Vagina (tissue), 2 donors: ENCODE measurements at places on chromosomes 6 and 20.
A peak's percentile ranks its signal among the peaks of the same experiment; 100 is the strongest.

- no peak for DNase-seq
Observed at GRCh38 chr20:815226-815625, 18.3 kb upstream of the FAM110A start.

DNA sequence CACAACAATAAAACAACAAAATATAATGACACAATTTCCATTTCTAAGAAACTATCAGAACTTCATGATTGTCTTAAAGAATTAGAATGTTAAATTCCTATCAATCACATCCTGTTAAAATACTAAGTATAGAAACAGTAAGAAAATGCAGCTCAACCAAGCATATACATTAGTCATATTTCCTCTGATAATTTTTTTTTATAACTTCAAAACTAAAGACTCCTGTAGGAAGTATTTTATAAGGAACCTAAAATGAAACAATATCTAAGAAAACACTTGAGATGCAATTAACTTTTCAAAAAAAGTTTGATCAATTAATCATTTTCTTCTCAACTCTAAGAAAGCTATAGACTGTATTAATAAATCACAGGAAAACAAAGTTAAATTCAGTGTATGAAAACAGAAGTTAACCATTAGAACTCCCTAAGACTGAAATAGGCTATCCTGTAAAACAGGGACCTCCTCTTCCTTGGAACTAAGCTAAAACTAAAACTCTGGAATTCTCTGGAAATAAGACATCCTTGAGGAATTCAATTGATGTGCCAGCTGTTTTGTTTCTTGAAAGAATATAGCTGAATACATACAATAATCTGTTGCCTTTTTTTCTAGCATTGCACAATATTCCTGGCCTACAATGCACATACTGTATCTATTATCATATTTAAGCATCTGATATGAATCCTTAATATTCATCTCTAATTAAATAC is 19.8 kb downstream of the FKBP5 start:
- no peak for DNase-seq

GRCh38 chr20:41133709-41134361 is 3.5 kb upstream of the PLCG1 start:
- no peak for DNase-seq

- DNase-seq, result no peak
Observed at GRCh38 chr6:157571269-157571668, 190.3 kb downstream of the ZDHHC14 start.

DNA sequence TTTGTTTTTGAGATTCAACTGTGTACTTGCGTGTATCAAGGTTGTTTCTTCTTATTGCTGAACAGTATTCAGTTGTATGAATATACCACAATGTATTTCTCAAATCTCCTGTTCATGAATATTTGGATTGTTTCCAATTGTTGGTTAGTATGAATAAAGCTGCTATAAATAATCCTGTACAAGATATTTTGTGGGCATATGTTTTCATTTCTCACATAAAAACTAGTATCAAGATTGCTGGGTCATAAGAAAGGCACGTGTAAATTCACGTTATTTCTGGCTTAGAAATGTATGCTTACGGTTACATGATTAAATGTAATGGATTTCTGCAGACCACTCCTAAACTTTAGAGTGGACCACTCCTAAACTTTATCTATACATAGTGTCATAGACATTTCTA is 96.6 kb downstream of the BTBD3 start:
- DNase-seq, result no peak

DNA sequence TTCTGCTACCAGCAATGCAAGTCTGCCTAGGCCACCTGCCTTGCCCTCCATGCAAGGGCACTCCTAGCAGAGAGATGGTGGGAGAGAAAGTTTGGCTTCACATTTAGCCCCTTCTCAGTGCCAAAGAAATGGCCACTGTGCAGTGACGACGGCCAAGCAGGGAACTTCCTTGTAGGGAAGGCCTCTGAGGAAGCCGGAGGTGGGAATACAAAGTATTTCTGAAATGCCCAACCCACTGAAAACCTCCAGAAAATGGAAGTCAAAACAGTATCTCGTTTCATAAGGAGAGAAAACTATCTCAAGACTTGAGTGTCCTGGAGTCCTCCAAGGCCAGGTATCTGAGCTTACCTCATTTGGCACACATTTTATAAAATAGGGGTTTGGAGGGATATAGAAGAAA is 42.7 kb downstream of the JAG1 start:
- DNase-seq, result no peak

DNA sequence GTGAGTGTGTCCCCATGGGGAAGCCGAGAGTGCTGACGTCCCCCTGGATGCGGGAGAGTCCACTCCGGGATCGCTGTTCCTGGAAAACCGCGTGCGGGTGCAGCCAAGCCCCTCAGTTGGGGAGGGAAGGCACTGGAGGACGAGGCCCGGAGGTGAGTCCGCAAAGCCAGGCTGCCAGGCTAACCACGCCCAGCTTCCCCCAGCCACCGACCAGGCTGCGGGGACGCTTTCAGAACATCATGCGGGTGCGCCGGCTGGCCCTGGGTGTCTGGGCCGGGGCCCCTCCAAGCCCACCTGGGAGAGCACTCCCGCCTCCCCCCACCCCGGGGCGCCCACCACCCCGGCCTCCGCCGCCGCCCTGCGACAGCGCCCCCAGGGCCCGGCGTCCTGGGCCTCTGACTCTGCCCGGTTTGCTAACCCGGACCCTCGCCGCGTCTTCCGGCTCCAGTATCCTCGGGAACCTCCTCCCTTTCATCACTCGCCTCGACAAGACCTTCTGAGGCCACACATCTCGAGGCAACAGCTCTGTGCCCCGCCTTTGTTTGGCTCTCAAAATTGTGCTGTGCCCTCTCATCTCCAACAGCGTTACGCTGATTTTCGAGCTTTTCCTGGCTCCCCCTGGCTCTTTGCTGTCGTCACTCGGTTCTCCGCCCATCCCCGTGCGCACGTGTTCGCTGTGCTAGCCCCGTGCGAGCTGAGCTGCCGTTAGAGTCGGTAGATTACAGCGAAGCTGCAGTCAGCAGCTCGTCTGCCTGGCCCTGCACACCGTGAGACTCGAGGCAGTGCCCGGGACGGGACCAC is 47.1 kb upstream of the ENTPD6 start:
- no peak for DNase-seq

DNA sequence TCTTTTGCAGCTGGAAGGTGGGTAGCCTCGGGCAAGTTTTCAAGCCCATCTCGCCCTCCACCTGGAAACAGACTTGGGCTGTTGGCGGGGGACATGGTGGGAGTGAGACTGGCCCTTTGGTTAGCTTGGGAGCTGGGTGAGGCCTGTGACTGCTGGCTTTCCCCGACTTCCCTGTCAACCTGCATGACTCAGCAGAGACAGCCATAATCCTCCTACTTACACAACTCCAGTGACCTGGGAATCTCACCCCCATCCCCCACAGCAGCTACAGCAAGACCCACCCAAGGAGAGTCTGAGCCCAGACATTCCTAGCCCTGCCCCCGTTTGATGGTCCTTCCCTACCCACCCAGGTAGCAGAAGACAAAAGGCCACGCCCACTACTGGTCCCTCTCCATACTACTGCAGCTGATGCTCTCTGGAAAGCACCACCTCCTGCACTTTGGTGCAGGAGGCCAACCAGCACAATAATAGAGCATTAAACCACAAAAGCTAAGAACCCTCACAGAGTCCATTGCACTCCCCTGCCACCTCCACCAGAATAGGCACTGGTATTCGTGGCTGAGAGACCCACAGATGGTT is 188.4 kb downstream of the TRDN start:
- DNase-seq, result no peak

- no peak for DNase-seq
Observed at GRCh38 chr6:56364431-56364826, 117.0 kb upstream of the COL21A1 start.

- no peak for DNase-seq
Observed at GRCh38 chr20:58169450-58169849, 59.0 kb downstream of the ANKRD60 start.

DNA sequence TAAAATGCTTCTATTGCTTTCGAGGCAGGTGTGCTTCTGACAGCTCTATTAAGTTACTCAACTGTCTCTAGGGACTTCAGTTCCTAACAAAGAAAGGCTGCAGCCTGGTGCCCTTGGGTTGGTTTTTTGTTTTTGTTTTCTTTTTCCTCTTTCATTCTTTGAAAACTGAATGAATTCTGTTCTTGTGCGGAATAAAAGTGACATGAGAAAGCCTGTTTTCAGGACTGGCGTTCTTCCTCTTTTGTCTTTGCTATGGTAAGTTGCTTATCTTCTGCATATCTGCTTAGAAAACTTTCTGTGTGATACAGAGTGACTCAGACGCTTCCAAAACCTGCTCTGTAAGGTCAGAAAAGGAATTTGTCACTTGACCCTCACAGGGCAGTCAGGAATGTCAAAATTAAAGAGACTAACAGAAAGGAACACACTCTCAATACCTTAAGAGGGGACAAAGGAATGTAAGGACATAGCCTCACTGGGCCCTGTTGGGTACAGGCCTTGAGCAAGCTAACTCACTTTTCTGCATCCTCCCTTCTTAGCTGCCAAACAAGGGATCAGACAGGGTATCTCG is 56.2 kb upstream of the NHSL1 start:
- DNase-seq, result no peak

GRCh38 chr6:29813809-29814208 is 13.8 kb upstream of the HLA-G start:
- peak; percentile 49 for DNase-seq

DNA sequence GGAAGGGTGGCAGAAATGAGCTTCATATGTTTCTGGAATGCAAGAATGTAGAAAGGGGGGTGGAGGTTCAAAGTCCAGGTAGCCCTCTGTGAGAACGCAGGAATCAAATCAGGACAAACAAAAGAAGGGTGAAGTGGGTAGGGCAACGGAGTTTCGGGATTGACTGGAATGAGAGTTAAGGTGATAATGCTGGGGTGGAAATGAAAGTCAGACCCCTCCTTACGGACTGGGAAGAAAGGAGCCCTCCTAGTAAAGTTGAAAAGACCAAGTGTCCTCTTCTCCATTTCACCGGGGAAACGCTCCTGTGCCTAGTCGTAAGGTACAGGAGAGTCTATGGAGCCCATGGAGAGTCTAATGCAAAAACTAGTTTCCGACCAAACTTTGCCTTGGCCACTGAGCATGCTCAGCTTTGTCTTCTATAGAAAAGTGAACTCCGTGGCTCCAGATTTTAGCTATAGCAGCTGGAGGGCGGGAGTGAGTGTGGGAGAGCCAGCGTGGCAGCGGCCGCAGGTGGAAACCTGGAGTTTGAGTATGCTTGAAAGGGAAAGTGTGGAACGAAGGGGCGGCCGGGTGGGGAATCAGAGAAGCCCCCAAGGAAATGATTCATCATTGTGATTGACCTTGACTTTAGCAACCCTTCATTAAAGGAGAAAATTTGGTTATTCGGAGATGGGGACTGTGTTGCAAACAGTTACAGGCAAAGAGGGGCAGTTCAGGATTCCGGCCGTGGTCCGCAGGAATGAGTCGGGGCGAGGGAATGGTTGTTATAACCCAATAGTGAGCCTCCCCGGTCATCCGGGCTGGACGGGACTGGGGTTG is 1.3 kb upstream of the LRRC1 start:
- DNase-seq, result no peak

DNA sequence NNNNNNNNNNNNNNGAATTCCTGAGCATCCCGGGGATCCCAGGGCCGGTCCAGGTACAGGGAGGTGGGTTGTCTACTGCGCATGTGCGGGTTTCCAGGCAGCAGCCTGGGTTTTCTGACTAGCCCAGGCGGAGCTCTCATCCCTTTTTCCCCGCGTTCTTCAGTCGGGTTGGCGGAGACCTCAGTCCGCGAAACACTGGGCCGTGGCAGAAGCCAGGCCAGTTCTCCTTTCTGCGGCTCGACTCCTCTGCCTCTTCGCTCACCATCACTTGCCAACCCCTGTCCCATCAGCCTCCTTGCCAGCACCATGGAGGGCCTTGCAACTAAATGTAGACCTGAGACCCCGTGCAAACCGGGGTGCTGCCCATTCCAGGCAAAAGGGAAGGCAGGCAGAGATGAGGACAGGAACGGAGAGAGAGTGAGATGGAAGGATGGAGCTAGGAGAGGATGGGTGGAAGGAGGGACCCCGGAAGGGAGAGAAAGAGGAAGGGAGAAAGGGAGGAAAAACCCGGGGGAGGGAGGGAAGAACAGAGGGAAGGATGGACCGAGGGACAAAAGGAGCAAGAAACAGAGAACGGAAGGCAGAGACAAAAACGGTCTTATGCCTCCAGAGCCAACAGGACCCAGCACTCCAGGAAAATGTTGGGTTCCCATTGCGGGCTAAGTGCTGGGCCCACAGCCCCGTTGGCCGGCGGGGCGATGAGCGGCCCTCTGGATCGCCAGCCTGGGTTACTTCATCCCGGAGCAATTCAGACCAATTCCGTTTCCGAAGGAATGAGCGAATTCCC is 445.4 kb upstream of the DEFB115 start:
- DNase-seq, result no peak

DNA sequence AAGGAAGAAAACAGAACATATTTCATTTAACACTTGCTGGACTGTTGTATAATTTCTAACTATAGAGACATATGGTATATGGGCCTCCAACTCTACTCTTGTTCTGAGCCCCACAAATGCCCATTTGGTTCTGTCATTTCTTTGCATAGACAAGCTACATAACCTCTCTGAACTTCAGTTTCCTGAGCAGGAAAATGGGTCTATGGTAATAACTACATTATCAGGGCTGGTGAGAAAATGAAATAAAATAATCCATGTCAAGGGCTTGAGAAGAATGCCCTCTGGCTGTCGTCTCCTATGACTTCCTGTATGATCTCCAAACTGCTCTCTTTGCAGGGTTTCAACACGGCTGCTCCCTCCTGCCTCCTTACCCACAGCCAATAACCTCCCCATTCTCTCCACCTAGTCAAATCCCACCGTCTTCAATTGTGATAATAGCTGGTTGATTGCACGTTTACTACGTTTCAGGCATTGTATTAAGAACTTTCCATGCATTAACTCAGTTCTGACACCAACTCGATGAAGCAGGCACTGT is 12.0 kb downstream of the ZCCHC3 start:
- no peak for DNase-seq

- DNase-seq, result no peak
Observed at GRCh38 chr20:31608251-31608945, 3.3 kb downstream of the ID1 start.

DNA sequence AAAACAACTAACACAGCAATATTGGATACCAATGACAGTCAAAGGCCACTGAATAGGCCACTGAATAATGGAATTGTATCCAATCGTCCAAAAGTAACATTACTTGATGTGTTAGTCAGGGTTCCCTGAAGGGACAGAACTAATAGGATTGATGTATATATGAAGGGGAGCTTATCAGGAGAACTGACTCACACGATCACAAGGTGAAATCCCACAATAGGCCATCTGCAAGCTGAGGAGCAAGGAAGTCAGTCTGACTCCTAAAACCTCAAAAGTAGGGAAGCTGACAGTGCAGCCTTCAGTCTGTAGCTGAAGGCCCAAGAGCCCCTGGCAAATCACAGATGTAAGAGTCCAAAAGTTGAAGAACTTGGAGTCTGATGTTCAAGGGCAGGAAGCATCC is 571.4 kb downstream of the PRKN start:
- no peak for DNase-seq

DNA sequence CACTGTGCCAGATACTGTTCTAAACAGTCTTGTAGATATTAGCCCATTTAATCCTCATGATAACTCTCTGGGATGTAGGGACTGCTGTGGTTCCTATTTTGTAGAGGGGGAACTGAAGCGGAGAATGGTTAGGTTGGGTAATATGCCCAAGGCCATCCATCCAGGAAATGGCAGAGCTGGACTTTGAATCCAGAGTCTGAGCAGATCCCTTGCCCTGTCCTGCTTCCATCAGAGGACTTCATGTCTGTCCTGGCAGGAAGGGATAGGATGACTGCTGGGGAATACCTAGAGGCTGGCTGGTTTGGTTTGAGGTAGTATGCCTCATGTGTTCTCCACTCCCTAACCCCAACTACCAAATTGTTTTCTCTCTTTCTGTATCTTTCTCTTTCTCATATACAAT is 44.6 kb downstream of the SAMD5 start:
- DNase-seq, result no peak
